A549 (cell line): ENCODE measurements at places on chromosomes 13 and 19.

DNA sequence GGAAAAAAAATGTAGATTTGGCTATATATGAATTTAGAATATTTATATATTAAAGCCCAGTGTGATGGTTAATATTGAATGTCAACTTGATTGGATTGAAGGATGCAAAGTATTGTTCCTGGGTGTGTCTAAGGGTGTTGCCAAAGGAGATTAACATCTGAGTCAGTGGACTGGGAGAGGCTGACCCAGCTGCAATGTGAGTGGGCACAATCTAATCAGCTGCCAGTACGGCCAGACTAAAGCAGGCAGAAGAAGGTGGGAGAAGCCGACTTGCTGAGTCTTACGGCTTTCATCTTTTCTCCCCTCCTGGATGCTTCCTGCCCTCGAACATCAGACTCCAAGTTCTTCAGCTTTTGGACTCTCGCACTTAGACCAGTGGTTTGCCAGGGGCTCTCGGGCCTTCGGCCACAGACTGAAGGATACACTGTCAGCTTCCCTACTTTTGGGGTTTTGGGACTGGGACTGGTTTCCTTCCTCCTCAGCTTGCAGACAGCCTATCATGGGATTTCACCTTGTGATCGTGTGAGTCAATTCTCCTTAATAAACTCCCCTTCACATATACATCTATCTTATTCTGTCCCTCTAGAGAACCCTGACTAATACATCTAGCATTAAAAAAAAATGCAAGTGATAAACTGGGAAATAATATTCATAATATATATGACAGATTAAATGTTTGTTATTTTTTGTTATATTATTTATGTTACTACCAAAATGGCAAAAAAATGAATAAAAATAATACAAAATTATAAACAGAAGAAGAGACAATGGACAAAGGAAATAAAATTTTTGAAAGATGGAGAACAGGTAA lies 122.4 kb downstream of the DLEU7 start:
- no peak for DNase-seq

- no peak for DNase-seq
Measured at GRCh38 chr13:64900039-64900438, 2330.1 kb downstream of the PCDH9 start.

DNA sequence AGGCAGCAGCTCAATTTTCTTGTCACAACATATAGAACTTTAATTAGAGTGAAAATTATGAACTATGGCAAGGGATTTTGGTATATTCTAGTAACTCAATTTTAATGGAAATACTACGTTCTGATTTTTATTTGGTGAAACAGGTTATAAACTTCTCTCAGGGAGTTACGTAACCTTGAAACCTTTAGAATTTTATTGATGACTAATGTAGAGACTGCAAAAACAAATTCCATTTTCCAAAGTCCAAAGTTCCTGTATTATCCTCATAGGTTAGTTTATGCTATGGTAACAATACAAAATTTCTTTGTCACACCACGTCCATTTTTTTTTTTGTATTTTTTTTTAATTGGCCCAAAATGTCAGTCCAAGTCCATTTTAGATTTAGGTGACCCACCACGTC lies 185.7 kb downstream of the KLF5 start:
- no peak for DNase-seq

DNA sequence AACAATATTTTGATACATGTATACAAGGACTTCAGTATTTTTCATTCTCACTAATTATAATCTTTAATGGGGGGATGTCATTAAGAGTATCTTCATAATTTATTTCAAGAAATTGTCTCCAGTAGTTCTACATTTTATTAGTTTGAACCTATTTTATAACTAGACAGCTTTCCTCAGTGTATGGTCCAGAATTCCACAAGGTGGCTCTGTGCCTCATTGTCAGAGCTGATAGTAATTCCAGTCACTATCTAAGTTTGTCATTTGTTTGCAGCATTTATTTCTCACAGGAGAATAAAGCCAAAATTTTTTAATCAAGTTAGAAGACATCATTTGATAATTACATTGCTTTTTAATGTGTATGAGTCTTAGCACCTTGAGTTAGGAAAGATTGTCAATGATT lies 1633.0 kb upstream of the PCDH20 start:
- no peak for DNase-seq

DNA sequence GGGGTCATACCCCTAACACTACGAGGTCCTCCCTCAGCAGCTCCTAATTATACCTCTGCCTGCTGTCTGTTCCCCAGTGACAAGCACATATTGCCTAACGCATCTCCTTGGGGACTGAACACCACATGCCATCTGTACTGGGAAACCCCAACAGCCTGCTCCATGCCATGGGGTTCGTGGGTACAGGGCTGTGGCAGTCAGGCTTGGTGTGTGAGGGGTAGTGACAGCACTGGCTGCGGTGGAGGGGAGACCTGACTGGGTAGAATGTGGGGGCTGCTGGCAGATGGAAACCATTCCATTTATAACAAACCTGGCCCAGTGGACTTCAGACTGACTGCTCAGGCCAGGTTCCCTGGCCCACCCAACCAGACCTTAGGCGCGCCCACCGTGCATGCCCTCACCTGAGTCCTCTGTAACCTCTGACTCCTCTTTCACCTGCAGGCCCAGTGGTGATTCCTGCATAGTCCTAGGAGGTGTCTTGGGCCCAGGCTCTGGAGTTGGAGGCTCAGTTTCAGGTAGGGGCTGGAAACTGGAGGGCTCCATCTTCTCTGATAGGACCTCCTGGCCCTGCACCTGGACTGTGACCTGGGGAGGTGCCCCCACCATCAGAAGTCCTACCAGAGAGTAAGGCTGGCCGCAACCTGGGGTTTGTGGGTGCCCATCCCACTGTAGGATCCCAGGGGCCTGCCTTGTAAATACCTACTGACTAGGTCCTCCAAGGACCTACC lies 3.0 kb downstream of the MZF1 start:
- no peak for DNase-seq

DNA sequence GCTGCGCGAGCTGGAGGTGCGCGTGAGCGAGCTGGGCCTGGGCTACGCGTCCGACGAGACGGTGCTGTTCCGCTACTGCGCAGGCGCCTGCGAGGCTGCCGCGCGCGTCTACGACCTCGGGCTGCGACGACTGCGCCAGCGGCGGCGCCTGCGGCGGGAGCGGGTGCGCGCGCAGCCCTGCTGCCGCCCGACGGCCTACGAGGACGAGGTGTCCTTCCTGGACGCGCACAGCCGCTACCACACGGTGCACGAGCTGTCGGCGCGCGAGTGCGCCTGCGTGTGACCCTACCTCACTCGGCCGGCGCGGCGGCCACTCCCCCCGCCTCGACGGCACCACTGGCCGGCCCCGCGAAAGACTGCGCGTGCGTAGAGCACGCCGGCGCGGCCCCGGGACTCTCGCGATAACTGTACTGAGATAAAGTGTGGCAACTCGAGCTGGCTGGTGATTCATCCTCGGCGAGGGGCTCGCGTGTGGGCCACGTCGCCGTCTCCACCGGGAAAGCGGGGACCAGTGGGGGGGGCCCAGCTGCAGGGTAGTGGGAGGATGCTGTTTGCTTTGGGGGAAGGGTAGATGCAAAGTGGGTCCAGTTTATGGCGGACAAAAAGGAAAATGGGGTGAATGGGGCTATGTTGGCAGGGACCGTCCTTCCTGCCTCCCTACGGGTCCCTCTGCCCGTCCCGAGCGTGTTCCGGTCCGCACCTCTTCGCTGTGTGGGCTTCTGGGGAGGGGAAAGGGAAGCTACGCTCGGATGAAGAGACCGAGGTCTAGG lies 11.4 kb downstream of the FUT6 start:
- peak; percentile 93 for DNase-seq

DNA sequence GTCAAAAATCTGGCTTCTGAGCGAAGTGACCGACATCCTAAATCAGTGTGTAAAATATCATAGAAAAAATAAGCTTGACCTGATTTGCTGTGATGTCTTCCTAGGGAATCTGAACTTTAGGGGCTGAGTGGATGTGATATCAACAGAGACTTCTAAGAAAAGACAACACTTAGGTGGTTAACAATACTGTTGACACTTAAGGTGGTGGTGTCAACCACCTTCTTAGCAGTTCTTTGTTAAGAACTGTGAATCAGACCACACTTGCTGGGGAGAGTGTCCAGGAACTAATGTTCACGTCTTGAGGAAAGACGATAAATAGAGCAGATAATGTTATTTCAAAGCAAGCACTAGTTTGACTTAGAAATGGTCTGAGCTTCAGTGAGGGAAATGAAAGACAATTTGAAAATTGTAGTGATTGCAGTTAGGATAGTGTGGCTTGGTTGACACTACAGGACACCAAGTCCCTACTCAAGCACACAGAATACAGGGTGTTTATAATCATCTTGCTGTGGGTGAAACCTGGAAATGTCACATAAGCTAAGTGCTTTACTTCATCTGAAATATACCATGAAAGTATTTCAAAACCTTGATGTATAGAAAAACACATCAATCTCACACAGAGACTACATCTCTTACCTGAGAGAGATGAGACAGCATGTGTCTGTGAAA lies 1936.5 kb downstream of the PCDH9 start:
- DNase-seq, result no peak

GRCh38 chr13:99316657-99317256 lies 9.6 kb upstream of the GPR183 start:
- no peak for DNase-seq

DNA sequence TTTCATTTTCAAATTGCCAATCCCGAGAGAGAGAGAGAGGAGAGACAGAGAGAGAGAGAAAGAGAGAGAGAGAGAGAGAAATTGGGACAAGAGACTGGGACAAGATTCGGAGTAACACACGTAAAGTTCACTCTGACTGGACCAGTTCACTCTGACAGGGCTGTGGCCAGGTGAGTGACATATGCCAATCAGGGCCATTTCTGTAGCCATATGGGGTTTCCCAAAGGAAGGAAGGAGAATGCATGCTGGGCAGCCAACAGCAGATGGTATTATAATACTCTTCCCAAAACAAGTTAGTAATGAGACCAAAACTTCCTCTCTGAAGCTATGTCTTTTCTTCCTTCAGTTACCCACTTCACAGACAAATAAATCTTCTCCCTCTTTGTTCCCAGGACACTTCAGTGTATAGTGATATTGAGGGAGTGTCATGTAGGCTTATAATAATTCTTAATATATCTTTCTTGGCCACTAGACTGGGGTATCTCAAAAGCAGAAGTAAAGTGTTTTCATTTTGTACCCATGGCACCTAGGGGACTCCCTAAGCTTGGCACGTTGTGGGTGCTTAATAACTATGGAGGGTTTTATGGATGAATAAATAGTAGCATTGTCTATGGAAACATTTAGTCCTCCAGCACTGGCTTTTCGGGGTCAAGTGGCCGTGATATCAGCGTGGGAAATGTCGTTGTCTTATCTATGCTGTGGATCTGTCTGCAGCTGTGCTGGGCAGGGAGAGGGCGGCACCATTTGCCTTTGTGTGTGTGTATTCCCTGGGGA lies 51.6 kb downstream of the SERP2 start:
- no peak for DNase-seq

DNA sequence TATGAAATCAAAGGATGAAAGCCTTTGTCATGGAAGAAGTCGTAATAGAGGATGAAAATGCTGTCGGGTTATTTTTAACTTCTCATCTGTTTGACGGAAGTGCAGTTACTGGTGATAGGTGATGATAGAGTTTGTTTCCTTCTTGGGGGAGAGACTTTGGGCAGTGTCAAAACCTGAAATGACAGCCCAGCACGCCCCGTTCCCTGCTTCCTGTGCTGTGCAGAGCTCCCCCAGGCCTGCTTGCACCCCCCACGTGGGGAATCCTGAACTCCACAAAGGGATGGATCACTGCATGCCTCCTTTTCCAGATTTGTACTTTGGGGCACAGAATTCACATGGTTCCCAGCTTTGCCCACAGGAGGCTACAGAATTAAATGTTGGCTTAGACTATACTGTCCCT lies 102.7 kb downstream of the ATP11A start:
- DNase-seq, result no peak

DNA sequence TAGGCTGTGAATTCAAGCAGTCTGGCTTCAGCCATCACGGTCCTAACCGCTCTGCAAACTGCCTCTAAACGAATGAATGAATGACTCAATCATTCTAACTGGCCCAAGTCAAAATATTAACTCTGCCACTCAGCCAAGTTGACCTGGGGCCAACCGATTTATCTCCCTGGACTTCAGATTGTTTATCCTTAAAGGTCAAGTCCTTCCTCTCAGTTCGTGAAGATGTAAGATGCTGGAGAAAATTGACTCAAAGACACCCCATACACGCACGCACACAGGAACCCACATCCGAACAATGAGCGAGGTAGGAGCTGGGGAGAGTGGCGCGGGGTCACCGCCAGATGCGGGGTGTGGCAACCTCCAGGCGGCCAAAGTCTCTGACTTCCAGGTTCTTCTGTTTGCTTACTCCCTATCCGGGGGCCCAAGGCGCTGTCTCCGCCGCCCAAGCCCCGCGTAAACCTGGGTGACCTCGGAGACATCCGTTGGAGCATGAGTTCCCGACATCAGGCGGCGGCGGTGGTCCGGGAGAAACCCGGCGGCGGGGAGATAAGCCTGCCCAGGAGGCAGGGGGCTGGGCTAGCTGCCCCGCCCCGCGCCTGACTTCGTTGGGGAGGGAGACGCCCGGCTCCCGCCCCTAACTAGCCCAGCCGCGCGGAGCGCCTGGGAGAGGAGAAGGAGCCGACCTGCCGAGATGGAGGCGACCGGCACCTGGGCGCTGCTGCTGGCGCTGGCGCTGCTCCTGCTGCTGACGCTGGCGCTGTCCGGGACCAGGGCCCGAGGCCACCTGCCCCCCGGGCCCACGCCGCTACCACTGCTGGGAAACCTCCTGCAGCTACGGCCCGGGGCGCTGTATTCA lies at the start of gene CYP2S1:
CYP2S1 (plus strand) TSS at position 646 of the 856 bp plus-strand sequence; CDS start at position 692, 46 bp downstream.
- peak; percentile 93 for DNase-seq

DNA sequence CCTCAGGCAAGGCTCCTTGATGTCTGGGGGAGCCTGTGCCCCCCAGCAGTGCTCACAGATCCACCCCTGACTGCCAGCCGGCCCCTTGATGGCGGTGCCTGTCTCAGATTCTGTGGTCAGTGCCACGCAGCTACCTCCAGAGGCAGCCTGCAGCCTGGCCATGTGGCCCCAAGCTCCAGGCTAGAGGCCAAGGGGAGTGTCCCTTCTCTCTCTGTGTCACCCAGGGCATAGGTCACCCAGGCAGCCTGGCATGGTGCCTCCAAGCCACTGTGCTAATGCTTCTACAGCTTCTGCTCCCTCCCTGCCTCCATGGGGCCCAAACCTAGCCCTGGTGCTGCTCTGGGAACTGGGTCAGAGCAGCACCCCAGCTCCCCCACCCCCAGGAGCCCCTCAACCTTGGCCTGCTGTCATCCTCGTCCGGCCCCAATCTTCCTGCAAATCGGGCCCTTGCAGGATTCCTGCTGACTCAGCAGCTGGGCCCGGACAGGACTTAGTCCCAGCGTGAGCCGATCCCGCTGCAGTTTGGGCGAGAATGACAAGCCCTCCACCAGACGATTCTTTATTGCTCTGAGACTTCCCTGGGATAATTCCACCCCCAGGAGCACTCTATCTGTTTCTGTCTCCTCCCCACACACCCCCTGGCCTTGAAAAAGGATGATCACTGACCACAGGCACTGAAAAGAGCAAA lies 2.8 kb upstream of the ARL11 start:
- no peak for DNase-seq

GRCh38 chr19:29089315-29089870 lies 123.6 kb downstream of the UQCRFS1 start:
- no peak for DNase-seq

- peak; percentile 26 for DNase-seq
Measured at GRCh38 chr19:45340232-45340898, at the start of gene KLC3. Gene KLC3, plus strand, starts transcription at chr19:45340750. Its CDS starts 4,792 bp downstream, at chr19:45345542.
